ENCODE measurements at places on chromosomes 12 and 14.

DNA sequence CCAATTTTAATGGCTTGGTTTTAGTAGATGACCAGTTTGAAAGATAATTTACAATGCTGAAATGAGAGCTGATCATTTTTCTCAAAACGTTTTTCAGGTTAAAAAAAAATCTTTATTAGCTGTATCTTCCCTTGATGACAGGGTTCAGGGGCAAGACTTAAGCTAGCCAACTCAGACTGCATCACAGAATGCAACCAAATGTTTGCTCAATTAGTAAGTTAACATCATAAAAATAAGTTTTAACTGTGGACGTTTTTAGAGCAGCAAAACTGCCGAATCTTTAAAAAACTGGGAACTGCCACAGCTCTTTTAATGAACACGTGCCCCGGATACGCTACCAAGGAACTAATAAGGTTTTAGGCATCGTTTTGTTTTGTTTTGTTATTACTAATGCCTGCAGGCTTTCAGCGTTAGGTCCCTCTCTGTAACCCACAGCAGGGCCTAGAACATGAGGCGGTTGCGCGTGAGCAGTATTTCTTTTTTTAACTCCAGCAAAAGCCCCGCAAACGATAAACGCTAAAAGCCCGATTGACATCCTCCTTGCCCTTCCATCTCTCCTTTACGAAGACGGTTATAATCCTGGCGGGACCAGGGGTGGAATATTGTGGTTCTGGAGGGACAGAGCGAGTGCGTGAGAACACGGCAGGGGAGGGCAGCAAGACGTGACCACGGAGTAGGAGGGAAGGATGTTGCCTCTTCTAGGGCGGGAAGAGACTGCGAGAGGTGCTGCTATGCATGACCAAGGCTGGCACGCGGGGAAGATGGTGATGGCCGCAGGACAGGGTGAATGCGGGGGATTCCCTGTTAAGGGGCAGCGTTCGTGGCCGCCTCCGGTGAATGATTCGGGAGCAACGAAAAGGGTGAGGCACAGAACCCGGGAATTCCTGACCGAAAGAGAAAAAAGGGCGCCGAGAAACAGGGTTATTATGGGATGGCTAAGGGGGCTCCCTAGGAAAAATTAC is 652 bp downstream of the SUPT16H start:
- peak; percentile 66 for DNase-seq

DNA sequence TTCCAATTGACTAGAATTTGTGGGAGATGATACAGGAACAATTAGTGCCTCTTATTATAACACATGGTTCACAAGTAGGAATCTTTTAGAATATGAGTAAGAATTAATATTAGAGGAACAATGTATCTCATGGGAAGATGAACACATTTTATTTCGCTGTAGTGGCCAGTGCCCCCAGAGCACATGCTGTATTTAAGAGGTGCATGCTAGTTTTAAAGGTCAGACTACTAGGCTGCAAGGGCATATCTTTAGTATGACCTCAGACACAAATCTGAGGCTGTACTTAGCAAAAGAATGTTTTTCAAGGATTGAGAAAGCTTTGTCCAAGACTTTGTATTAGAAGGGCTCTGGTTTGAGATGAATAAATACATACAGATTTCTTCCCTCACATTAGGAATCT is 586.9 kb downstream of the CCER1 start:
- no peak for DNase-seq

GRCh38 chr14:104385531-104386101 is 193.9 kb upstream of the C14orf180 start:
- no peak for DNase-seq

GRCh38 chr12:25208554-25208953 is 13.5 kb downstream of the ETFRF1 start:
- DNase-seq, result no peak

DNA sequence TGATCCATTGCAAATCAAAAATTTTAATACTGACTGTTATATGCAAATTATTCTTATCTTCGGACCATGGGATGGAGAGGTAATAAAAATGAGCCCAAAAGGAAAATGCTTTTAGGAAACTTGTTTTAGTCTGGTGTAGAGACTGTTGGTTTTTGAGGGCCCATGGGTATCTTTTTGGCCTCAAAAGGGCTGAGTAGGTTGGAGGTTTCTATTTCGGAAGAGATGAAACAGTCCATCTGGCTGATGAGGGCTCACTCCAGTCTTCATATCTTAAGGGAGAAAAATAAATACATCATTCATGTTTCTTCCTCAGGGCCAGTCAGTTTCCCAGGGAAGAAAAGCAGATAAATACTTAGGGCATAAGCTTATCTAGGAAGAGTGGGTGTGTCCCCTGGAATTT is 290.7 kb downstream of the RMST start:
- no peak for DNase-seq

DNA sequence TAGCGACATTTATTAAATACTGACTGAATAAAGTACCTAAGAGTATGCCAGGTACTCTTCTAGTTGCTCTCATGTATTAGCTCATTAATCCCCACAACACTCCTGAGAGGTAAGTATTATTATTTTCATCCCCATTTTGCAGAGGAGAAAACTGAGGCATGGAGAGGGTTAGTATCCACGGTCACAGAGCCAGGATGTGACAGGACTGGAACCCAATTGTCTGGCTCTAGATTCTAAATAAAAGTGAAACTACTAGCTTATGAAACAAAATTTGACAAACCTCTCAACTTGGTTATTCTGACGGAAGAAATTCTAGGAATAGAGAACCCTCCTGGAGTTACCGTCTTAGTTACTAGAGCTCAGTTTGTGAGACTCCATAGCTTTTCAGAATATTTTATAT is 112.2 kb downstream of the CHST11 start:
- DNase-seq, result no peak

GRCh38 chr12:103652808-103653207 is 65.7 kb downstream of the STAB2 start:
- DNase-seq, result no peak

DNA sequence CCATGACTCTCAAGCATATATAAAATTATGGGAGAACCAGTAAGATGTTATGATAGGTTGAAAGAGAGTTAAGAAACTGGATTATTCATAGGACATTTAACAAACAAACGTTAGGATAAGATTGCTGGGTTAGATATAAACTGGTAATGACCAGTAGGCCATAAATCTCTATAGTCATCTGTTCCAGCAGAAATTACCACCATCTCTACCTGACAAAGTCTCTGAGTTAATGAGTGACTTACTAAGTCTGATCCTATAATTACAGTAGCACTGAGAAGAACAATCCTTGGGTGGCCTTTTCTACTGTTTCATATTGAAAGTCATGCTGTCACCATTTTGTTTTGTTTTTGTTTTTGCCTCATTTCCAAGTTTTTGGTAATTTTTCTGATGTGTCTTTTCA is 136.9 kb upstream of the CNOT2 start:
- DNase-seq, result no peak

DNA sequence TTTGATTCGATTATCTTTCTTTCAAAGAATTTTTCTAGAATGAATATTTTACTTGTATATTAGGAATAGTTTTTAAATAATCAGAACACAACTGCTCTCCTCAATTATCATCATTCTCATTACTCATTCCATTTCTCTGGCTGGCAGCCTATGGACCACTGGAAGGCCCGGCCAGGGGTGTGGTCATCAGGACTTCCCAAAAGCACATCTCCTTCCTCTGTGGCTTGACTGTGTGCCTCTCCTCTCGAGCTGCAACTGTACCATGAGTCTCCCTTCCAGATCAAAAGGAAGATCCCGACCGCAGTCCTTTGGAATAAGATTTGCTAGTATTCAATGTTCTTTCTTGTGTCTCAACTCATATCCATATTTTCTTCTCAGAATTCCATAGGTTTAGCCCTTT is 42.7 kb downstream of the DYRK2 start:
- DNase-seq, result no peak

DNA sequence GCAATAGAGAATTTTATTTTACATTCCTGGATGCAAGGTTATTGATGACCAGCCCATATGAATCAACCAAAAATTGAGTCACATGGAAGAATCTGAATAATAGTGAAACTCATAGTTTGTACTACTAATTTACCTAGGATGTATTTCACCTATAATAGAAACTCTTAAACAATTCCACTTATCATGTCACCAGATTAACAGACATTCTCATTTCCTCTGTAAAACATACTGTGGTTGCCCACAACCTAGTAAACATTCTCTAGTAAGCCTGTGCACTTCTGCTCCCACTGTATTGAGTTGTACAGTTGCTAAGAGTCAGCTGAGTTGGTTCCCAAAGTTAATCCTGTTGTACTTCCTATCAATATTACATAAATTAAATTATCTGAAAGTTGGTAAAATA is 196.6 kb upstream of the TMTC1 start:
- DNase-seq, result no peak

DNA sequence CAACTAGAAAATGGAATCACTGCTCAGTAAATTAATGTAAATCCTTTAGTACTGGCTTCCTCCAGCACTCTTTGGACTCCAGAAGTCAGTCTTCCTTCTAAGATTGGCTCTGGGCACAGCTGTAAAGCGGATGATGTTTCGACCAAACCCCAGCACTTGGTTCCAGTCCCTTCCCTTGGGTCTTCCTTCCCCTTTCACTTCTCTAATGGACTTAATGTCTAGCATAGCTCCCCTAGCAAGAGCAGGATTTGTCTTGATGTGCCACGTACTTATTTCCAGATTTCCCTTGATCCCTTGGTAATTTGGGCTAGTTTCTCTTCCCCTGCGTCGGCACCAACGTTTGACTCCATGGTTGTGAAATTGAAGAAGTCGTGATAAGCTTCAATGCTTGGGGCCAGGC is 28.3 kb downstream of the C12orf75 start:
- no peak for DNase-seq

DNA sequence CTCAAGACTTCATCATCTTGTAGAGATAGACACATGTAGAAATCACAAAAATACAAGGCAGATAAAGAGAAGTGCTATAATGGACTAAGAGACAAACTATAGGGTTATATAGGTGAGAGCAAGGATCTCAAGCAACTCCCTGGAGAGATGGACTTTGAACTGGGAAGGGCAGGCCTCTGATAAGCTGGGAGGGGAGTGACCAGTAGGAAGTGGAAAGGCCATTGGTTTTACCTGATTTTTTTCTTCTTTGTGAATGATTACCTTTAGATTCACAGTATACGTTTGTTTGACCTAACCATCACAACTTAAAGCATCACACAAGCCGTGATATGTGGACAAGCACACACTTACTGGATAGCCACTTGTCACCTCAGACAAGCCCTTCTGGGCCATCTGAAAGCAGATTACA is 5.2 kb upstream of the TEP1 start:
- no peak for DNase-seq

DNA sequence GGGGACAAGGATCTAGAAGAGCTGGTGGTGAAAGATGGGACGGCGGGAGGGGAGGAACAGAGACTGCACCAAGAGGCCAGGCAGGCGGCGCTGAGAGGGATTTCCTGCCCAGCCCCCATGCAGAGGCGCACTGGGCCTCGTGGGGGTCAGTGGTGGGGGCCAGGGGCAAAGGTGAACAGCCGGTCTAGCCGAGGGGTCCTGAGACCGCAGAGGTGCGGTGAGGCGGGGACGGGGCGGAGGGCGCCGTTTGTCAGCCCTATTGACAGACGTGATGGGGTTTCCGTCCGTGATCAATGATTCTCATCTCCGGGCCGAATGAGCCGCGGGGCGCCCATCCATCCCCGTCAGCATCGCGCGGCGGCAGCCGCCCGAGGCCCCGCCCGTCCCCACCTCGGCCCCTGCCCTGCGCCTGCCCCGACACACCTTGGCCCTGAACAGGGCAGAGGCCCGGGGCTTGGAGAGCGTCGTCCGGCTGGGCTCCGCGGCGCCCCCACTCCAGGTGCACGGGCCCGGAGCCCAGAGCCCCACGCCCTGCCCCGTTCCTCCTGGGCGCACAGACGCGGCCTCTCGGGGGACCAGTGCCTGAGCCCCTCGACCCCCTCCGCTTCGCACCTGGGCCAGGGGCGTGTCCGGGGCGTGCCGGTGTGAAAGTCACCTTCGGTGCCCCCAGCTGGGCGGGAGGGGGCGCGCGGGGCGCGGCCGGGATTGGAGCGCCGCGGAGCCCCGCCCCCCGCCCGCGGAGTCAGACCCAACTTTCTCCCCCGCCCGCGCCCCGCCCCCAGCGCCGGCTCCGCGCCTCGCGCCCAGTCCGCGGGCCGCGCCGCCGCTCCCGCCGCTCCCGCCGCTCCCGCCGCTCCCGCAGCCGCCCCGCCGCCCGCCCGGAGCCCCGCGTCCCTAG is at the start of gene NXPH4:
NXPH4 (plus strand) TSS at position 781 of the 898 bp plus-strand sequence. CDS start 176 bp downstream, outside the sequence.
- DNase-seq, result no peak

DNA sequence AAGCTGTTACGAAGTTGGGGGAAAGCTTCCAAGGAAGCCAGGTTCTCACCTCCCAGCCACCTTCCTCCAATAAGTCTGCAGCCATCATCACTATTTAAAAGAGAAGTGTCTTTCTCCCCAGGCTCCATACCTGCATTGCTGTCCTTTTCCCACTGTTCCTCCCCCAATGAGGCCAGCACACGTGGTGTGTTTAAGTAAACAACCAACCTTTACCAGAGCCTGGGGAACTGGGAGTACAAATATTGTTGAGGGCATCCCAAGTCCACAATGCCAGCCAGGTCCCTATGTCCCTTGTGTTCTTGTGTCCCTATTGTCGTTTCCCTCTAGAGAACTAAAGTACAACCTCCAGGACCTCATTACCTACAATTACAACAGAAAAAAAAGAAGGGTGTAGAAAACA is 49.2 kb upstream of the PNMA1 start:
- DNase-seq, result no peak

GRCh38 chr12:2416158-2416557 is 363.4 kb downstream of the CACNA1C start:
- DNase-seq, result no peak

GRCh38 chr12:105499205-105499604 is 168.7 kb downstream of the C12orf75 start:
- no peak for DNase-seq

GRCh38 chr12:93442411-93443340 is 929 bp upstream of the UBE2N start:
- peak; percentile 24 for DNase-seq

DNA sequence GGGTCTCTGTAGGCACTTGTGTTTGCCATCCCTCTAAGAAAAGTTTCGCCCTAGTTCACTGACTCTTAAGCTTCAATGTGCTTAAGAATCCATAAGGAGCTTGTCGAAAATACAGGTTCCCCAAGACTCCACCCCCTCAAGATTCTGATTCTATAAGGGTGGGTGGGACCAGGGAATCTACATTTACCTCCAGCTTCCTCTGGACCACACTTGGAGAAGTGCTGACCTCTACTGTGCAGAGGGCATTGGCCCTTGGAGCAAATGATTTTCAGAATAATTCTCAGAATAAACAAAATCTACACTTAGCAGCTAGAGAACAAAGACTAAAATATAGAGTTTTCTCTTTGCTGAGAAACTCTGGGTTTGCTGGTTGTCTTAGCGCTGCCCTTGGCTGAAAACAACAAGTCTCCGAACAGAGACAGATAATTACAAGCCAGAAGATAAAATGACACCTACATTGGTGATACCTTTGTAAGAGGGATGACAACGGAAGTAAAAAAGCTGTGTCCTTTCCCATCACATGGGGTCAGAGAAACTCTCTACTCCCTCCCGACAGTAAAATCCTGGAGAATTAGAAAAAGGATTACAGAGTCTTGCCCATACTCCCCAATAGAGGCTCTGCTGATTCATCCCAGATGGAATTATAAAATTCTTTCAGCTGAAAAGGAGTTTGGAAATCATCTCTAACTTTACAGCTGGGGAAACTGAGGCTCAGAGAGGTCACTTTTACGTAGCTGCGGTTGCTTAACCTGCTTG is 4.8 kb downstream of the TGFB3 start:
- no peak for DNase-seq

- DNase-seq, result no peak
Measured at GRCh38 chr12:58765076-58765475, 155.2 kb downstream of the LRIG3 start.
